ENCODE measurements at places on chromosomes 12 and 14.

- DNase-seq, result no peak
Observed at GRCh38 chr14:100532906-100533655, 54.1 kb downstream of the BEGAIN start.

- no peak for DNase-seq
Observed at GRCh38 chr12:13486794-13487193, 290.3 kb downstream of the EMP1 start.

DNA sequence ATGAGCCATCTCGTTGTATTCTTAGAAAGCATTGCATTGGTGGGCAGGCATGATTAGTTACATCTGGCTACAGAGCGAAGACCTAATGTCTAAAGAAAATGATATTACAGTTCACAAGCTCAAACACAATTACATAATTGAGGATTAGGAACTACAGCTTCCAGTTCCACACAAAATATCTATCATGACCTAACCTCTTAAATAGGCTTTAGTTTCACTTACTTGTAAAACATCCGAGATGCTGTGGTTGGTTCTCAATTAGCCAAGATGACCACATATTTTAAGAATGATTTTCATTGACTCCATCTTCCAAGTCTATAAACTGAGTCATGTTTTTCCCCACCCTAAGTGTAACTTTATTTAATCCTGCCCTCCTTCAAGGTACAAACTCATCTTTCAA lies 69.5 kb downstream of the LRIG3 start:
- no peak for DNase-seq

DNA sequence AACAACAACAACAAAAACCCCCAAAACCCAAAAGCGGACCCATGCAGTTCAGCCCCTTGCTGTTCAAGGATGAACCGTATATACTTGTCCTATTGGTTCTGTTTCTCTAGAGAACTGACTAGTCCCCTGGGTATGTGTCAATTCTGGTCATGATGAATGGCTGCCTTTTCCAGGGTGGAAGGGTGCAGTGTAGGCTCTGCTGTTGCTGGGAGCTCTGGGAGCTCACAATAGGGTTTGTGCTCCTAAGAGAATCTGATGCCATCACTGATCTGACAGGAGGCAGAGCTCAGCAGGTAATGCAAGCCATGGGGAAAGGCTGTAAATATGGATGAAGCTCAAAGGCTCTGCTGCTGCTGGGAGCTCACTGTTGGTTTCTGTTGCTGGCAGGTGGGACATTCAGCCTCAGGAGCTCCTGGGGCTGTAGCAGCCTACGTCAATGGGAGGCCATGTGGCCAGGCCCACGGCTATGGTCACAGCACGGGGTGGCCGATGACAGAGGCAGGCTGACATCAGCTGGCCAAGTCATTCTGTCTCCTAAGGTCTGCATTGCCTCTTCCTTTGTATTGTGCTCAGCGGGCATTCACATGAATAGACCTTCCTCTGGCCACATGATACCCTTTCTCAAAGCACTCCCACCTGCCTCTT lies 37.9 kb downstream of the DLK1 start:
- DNase-seq, result no peak

DNA sequence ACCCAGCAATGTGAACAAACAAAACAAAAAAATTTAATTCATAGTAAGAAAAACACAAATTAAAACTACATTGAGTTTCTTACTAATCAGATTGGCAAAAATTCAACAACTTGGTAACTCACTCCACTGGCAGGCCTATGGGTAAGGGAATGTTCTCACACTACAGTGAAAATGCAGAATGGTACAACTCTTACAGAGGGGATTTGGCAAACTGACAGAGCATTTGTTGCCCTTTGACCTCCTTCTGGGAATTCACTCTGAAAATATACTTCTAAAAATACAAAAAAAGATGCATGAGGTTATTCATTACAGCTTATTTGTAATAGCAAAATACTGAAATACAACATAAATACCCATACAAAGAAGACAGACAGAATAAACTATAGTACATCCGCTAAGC lies 32.8 kb downstream of the ABCD2 start:
- DNase-seq, result no peak

DNA sequence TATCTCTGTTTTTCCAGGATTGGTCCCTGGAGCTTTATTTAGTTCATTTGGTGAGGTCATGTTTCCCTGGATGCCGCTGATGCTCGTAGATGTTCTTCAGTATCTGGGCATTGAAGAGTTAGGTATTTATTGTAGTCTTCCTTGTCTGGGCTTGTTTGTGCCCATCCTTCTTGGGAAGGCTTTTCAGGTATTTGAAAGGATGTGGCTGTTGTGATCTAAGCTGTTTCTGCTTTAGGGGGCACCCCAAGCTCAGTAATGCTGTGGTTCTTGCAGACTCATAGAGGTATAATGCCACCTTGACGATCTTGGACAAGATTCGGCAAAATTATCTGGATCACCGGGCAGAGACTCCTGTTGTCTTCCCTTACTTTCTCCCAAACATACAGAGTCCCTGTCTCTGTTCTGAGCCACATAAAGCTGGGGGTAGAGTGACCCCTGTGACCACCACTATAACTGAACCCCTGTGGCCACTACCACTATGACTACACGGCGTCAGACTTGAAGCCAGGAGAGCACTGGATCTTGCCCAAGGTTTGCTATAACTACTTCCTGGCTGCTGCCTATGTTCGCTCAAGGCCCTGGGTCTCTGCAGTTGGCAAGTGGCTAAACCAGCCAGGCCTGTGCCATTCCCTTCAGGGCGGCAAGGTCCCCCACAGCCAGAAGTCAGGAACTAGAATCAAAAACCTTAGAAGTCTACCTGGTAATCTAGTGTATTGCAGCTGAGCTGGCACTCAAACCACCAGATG lies 40.9 kb downstream of the FGD4 start:
- no peak for DNase-seq

Data from left renal pelvis (tissue), 4 donors.